ENCODE measurements at places on chromosomes 4 and X.

- no peak for DNase-seq
Observed at GRCh38 chr4:175873707-175874106, 61.6 kb upstream of the GPM6A start.

DNA sequence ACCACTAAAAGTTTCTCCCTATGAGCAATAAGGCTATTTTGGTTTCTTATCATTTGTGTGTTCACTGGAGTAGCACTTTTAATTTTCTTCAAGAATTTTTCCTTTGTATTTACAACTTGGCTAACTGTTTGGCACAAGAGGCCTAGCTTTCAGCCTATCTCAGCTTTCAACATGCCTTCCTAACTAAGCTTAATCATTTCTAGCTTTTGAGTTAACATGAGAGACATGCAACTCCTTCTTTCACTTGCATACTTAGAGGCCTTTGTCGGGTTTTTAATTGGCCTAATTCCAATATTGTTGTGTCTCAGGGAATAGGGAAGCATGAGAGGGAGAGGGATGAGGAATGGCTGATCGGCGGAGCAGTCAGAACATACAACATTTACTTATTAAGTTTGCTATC is 349.8 kb downstream of the OPHN1 start:
- no peak for DNase-seq

GRCh38 chr4:94540476-94540875 is 88.7 kb downstream of the PDLIM5 start:
- DNase-seq, result no peak

GRCh38 chr4:37388681-37389365 is 144.3 kb downstream of the NWD2 start:
- no peak for DNase-seq

DNA sequence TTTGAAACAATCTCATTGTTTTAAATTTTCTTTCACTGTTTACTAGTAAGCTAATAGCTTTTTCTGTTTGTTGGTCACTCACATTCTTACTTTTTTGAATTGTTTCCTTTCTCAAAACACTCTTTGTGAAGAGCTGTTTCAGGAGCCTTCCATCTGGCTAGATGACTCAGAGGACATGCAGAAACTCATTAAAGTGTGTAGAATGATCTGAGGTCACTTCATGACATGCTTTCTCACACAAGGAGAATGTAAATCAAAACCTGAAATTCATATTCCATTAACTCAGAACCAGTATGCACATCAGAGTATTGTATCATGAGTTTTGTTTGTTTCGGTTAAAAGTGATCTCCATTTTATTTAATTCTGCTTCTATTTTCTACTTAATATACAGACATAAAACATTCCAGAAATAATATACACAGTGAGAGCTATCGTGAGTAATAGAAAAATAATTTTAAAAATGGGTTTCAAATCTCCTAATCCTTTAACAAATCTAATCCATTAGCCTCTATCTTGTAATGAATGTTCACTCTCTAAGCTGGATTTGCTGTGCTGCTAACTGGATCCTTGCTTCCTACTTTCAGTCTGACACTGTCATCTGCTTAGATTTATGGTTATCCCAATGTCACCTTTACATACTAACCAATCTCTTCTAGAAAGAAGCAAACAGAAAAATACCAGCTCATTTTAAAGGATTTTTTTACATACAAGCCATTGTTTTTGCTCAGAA is 449.6 kb downstream of the FSTL5 start:
- DNase-seq, result no peak

DNA sequence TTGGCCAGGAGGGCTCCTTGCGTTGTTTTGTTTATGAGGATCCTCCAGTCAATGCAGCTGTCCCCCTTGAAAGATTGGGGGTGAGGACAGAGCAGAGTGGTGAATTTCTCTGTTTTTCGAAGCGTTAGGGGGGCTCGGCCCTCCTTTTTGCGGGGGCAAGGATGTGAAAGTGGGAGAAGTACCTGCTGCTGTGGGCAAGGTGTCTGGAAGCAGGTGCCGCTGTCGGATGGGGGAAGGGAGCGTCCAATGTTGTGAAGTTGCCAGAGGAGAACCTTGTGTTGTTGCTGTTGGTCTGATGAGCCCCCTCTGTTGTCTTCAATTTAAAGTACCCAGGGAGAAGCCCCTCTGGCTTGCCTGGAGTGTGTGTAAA is 613 bp downstream of the GLRB start:
- DNase-seq, result no peak

GRCh38 chr4:125780164-125780563 is 465.4 kb downstream of the FAT4 start:
- no peak for DNase-seq

GRCh38 chrX:40117715-40118285 is 20.0 kb upstream of the BCOR start:
- no peak for DNase-seq

DNA sequence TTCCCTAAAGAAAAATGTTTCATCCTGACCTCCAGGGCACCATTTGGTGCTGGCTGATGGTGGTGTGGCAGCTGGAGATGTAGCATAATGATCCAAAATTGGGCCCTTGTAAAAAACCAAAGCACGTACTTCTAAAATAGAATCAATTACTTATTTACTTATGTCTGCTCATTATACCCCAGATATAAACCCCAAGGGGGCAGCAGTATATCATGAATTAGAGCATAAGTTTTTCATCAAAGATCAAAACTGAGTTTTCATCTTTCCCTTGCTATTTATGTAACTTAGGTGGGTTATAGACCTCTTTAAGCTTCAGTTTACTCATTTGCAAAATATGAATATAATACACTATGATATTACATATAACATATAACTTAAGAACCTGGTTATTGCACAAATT is 241.1 kb downstream of the TACR3 start:
- DNase-seq, result no peak

DNA sequence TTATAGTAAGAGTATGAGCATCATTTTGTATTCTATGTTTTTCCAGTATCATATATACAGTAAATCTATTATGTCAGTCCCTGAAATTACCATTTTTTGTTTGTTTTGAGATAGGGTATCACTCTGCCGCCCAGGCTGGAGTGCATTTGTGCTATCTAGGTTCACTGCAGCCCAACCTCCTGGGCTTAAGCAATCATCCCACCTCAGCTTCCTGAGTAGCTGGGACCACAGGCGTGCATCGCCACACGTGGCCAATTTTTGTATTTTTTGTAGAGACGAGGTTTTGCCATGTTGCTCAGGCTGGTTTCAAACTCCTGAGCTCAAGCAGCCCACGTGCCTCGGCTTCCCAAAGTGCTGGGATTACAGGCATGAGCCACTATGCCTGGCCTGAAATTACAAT is 85.6 kb downstream of the ZNF330 start:
- no peak for DNase-seq

DNA sequence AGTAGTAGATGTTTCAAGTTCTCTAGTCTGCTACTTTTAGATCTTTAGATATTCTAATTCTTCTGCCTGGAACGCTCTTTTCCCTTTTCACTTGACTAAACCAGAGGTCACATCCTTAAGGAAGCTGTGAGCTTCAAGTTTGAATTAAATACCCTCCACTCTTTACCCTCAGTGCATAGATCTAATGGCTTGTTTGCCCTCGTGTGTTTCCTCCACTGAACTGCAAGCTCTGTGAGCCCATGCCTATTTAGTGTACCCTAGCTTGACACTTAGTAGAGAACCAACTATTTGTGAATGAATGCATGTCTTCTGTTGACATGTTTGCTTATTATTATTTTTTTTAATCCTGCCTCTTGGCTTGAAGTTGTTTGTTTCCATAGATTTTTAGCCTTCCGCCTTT is 138.3 kb downstream of the PDE5A start:
- no peak for DNase-seq

DNA sequence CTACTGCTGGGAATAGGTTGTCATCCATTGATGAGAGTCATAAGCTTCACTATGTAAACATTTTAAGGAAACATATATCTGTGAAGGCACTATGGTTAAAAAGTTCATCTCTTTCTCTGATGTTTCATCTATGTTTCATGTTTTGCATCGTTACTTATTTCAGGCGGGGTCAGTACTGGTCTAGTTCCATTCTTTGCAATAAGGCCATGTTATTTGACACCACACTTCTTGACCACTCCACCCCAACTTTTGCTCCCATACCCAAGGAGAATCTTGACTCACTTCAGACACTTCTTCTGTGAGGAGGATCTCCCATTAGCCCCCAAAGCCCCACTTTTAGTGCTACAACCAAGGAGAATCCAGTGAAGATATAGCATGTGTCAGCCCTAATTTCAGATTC is 119.4 kb downstream of the GRIA3 start:
- no peak for DNase-seq

DNA sequence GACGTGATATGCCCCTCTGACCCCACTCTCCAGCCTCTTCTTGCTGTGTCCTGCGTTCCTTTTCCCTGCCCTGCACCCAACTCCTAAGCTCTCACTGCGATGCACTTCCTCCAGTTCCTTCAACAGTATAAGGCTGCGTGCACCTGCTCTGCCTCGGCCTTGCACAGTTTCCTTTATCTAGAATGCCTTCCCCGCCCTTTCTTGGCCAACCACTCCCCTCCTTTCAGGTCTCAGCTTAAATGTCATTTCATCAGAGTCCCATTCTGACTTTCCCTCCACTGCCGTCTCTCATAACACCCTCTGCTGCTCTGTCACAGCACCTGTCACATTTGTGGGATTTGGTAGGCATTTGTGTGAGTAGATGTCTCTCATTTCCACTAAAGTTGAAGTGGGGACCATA is 58.4 kb upstream of the NEIL3 start:
- peak; percentile 10 for DNase-seq

All from CD4-positive, alpha-beta T cell treated with Interleukin-17A for 4 hours (primary cell).